Smooth muscle cell of the umbilical artery (primary cell): ENCODE measurements at places on chromosomes 5 and 9. TPM values are rescaled to one million over a fixed set of nuclear protein-coding genes. Genes with fewer than 3 reads are reported as not detected.

Gene PCA3
- total RNA-seq = not detected in 2 replicates

Gene RNF224
- not detected in 2 replicates for total RNA-seq

Gene UBLCP1
- total RNA-seq = 18.7 and 25.7 TPM in 2 replicates

Gene SLC34A3
- under 0.01 TPM in 1 of 2 replicates, not detected in the other for total RNA-seq

Gene NFIB
- 3.0 and 16.4 TPM in 2 replicates for total RNA-seq
